ENCODE measurements at places on chromosomes 11 and 22.
A peak's percentile ranks its signal among the peaks of the same experiment; 100 is the strongest.

DNA sequence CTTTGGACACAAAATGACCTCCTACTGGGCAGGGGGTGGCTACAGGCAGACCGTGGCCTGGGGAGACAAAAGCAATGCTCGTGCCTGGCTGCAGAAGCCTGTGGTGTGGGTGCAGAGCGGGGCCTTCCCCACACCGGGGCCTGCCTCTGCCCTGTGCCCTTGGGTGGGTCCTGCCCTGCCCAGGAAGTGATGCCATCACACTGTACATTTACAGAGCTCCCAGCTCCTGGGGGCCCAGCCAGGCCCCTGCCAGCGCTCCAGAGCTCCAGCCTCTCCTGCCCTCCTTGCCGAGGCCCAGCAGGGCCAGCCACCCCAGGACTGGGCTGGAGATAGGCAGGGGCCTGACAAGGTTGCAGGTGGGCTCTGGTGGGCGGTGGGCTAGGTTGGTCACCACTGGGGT, 40.1 kb downstream of the MUC5B start:
- peak; percentile 13 for DNase-seq

DNA sequence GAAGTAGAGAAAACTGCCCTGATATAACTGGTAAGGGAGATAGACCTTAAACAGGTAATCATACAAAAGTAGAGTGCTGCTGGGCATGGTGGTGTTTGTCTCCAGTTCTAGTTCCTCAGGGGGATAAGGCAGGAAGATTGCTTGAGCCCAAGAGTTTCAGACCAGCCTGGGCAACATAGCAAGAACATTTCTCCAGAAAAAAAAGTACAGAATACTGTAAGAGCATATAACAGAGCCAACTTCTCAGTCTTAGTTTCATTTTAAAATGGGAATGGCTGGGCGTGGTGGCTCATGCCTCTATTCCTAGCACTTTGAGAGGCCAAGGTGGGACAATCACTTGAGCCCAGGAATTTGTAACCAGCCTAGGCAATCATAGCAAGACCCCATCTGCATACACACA, 4.5 kb upstream of the RHOG start:
- DNase-seq = no peak

- no peak for DNase-seq
Measured at GRCh38 chr11:17697175-17697949, 22.0 kb upstream of the MYOD1 start.

- DNase-seq = no peak
Measured at GRCh38 chr11:67387069-67387468, 4.7 kb upstream of the RAD9A start.

- DNase-seq = no peak
Measured at GRCh38 chr22:31274017-31274416, 18.3 kb downstream of the PIK3IP1 start.

GRCh38 chr11:5603326-5603725, 6.9 kb downstream of the TRIM6 start:
- no peak for DNase-seq

DNA sequence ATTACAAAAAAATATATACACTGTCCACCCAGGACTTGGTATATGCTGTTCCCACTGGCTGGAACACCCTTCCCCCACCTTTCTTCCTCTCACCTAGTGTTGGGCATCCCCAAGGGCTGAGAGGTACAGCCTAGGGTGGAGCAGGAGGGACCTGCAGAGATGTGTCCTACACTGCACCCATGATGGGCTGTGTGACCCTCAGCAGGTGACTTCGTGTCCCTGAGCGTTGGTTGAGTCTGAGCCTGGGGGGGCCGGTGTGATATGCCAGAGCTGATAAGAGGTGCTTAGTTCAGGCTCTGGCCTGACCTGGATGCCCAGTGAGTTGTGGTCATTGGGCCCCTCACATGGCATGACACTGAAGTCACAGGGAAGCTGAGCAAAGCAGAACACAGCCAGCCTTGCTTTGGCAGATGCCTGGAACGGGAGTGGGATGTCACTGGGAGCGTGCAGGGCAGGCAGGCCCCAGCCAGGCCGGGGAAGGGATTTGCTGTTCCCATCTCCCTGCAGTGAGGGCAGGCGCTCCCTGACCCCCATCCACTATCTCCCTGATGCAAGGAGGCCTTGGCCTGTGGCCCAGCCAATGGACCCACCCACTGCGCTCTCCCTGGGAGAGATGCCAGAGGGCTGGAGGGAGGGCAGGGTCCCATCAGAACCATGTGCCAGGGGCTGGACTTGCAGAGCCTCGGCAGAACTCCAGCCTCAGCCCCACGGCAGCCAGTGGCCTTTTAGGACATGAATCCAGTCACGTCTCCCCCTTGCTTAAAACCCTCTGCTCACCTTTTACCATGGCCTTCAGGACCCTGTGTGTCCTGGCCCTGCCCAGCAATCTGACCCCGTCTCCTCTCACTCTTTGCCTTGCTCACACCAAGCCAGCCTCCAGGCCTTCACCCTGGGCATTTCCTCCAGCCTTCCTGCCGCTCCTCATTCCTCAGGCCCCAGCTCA, 138.9 kb downstream of the MN1 start:
- DNase-seq = no peak

DNA sequence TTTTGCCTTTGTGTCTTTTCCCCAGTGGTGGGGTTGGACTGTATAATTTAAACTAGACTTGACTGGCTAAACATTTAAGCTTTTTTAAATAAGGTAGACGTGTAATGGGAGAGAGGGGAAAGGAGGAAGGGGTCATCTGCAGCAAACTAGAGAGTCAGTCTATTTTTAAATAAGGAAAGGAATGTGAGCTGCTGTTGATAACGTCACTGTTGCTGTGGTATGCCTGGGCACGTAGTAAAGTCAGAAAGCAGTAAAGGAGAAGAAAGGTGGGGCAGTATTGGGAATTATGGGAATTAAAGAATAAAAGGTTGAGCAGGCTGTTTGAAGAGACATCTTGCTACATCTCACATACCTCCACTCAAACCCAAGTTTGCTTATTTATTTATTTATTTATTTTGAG, 80.4 kb upstream of the FSHB start:
- no peak for DNase-seq

GRCh38 chr11:32113200-32113919, 22.5 kb downstream of the RCN1 start:
- DNase-seq = no peak

DNA sequence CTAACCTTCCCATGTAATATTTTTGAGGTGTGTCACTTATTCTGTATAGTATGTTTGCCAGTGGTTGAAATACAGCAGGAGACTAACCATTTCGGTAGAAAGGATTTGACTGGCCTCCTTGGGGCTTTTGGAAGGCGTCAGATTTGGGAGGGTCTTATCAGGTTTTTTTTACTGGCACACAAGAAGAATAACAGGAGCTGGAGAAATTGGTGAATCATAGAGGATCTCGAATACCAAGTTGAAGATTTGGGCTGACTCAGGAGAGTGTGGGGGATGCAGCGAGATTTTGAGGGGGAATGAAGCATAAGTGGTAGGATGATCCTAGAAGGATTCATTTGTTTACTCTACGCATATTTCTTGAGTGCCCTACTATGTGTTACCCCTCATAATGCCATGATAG, 200.5 kb downstream of the DDX10 start:
- no peak for DNase-seq

- DNase-seq = peak; percentile 32
Measured at GRCh38 chr11:3907590-3907989, 52.1 kb downstream of the STIM1 start.

GRCh38 chr11:70483077-70483861, 84.9 kb downstream of the CTTN start:
- DNase-seq = no peak

DNA sequence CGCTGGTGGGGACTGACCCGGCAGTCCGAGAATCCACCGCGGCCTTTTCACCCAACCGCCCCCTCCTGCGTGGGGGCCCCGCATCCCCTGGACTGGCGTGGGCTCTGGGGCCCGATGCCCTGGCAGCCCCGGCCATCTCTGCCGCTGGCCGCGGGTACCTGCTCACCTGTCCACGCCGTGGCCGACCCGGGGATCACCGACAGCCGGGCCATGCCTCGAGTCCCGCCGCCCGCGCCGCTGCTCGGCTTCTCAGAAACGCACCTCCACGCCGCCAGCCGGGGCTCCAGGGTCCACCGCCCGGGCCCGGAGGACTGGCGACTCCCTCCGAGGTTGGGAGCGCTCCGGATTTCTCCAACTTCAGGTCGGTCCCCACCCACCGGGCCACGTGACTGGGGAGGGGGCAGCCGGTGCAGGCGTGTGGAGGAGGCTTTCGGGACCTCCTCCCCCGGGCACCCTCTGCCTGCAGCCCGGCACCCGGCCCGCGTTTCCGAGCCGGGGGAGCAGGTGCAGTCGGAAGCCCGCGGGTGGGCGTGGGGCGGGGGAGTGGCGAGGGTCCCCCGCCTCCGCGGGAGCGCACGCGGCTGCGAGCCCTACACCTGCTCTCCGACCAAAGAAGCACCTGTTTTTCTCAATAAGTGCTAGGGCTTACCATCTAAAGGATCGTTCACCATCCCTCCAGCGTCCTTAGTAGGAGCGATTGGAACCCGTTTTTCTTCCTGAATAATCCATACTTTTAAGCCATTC, 554 bp upstream of the NRIP3 start:
- DNase-seq = no peak

- no peak for DNase-seq
Measured at GRCh38 chr11:78171951-78172350, 16.5 kb downstream of the KCTD21 start.

DNA sequence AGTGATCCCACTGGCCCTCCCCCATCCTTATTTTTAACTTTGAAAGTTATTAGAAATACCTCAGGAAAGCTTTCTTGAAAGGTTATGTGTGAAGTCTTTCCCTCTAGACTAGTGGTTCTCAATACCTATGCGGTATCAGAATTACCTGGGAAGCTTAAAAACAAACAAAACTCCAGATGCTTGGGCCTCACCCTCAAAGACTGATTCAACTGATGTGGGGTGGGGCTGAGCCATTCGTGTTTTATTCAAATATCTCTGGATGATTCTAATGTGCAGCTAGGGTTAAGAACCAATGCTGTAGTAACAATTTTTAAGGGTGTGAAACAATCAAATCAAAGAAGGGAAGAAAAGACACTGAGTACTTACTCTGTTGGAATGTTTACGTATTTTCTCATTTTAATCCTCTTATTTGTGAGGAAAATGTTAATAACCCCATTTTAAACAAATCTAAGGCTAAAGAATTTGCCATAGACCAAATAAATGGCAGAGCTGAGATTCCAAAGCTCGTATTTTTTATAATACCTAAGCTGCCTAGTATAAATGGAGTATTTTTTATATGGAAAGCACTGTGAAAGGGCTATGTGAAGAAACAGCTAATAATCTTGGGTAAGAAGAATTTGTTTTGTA, 47.6 kb downstream of the PLEKHB1 start:
- no peak for DNase-seq

- DNase-seq = peak; percentile 32
Measured at GRCh38 chr11:65530157-65530496, 5.2 kb downstream of the SCYL1 start.

DNA sequence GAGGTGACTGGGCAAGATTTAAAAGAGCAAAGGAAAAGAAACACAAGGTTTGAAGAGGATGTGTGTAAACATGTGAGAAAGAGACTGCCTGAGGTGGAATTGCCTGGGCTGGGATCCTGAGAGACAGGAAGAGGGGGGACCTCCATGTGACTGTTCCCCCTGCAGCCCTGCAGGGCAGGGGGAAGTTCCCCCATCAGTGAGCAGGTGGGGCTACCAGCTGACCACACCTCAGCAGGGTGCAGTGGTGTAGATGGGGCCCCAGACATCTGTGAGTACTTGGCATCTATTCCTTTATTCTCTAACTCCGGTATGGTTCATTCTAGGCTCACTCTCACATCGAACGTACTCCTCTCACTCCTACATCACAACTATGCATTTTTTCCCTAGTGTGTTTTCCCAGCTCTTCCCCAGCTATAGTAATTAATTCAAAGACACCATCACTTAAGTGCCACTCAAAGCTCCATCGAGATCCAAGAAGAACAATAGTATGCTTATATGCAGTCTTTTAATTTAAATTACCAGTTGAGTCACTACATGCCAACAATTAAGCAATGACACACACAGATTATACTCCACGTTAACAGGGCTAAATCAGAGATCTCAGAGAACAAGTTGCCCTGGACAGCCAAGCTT, 42.7 kb downstream of the LGR4 start:
- DNase-seq = no peak

DNA sequence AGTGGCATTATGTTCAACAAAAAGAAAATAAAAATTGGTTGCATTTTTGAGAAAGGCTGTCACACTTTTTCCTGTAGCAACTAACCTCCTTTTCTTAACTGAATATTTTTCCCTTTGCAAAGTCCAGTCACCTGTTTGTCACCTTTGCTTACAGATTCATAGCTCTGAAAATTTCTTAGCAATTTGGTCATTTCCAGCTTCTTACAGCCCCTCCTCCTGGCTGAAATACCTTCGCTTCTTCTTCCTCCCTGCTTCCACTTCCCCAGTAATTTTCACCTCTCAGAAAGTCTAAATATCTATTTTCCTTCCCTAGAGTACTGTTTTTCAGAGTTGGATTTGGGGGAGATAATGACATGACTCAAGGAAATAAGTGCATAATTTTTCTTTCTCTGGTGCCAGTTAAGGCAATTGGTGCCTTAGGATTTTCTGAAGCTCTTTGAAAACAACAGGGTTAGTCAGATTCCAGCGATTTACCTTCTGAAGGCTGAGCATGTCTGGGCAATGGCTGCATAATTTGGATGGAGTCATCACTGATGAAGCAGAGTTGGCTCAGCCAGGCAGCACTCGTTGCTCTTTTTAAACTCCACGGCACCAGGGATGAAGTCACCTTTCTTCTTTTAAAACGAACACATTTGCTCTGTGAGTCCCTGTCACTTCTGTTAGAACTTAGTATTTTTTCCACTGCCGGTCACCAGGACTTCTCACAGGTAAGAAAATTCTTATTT, 62.1 kb upstream of the AMOTL1 start:
- no peak for DNase-seq

DNA sequence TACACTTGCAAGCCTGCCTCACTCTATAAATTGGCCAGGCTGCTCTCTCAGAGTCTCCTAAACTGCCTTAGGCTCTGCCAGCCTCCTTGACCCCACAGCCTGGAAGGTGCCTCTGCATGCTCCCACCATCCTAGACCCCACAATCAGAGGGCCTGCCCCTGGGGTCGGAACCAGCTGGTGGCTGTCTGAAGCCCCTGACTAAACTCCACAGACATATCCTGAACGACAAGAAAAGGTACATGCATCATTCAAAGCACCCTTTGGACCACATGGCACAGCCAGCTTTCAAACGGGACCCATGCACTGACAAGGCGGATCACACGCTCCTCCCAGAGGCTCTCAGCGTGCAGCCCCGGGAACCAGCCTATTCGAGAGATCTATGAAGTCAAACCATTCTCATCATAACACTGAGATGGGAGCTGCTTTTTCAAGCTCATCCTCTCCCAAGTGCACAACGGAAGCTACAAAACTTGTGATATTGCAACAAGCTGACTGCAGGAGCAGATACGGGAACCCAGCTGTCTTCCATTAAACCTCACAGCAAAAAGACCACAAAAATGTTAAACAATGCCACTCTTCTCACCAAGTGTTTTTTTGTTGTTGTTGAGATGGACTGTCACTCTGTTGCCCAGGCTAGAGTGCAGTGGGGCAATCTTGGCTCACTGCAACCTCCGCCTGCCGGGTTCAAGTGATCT, 8.1 kb downstream of the SHANK2 start:
- no peak for DNase-seq

- no peak for DNase-seq
Measured at GRCh38 chr22:46638601-46639431, 18.6 kb downstream of the GRAMD4 start.

GRCh38 chr11:107473792-107474191, 16.2 kb upstream of the CWF19L2 start:
- DNase-seq = no peak

- DNase-seq = peak; percentile 43
Measured at GRCh38 chr22:28443526-28443876, 236.1 kb downstream of the TTC28 start.

GRCh38 chr22:25656724-25657123, 85.3 kb upstream of the MYO18B start:
- DNase-seq = peak; percentile 14
